Stimulated activated CD8-positive, alpha-beta memory T cell treated with anti-CD3 and anti-CD28 coated beads, Interleukin-4, amount 100 ng/mL, for 1 hour (primary cell): ENCODE measurements at places on chromosomes 16 and 17.
A peak's percentile ranks its signal among the peaks of the same experiment; 100 is the strongest.

GRCh38 chr16:27169511-27170071 is 33.7 kb upstream of the KDM8 start:
- peak; percentile 43 for DNase-seq

DNA sequence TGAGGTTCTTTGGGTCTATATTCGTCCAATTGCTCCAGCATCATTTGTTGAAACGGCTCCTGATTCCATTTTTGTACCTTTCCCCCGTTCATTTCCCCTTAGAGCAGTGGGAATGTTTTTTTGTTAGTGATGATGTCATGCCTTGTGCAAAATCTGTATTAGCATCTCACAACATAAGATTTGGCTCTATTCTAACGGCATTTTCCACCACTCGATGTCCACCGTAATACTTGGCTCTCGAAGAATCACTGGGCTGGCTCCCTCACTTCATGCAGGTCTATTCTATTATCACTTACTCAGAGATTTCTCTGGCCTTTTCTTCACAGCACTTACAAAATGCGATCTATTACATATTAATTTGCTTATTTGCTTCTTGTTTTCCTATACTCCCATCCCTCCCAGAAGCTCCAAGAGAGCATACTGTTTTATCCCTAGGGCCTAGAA is 571 bp upstream of the NME1 start:
- no peak for DNase-seq

DNA sequence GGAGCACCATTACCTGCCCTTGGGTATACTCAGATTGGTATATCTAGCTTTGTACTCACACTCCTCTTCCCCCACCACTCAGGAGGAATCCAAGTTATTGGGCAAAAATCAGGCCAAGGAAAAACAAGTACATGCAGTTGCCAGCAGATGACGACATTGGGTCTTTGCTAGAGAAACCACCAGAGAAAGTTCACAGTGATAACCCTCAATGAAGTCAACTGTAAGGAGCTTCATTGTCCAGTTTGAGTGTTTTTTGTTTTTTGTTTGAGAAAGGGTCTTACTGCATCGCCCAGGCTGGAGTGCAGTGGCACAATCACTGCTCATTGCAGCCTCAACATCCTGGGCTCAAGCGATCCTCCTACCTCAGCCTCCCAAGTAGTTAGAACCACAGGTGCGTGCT is 34.6 kb upstream of the TOX3 start:
- DNase-seq: no peak

GRCh38 chr16:3968551-3968950 is 88.0 kb upstream of the CREBBP start:
- DNase-seq: no peak

DNA sequence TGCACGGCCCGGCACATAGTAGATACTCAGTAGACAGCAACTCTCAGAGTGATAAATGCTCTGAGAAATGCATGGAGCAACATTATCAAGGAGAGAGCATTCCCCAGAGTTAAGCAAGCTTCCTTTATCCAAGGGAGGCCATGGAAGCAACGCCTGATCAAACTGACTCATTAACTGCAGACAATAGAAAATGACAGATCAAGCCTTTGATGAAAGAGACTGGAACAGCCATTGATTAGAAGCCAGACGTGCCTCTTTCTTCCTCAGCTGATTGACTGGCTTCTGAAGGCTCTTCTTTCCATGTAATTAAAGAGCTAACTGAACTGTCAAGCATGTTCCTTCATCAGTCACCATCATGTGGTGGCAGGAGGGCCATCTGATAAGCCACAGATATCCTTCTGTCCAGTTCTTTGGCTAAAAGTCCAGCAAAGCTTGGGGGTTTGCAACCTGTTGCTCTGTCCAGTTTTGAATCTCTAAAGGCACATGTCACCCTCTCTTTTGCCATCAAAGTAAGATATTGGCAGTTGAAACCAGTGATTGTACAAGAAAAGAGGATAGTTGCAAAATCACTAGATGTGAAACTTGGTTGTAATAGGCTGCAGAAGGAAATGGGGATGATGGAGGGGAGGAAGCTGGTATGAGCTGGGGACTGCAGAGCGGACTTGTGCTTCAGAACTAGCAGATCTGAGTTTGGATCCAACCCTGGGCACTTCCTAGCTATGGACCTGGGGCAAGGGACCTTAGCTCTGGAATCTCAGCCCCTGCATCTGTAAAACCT is 188.0 kb downstream of the HAPSTR1 start:
- DNase-seq: no peak

DNA sequence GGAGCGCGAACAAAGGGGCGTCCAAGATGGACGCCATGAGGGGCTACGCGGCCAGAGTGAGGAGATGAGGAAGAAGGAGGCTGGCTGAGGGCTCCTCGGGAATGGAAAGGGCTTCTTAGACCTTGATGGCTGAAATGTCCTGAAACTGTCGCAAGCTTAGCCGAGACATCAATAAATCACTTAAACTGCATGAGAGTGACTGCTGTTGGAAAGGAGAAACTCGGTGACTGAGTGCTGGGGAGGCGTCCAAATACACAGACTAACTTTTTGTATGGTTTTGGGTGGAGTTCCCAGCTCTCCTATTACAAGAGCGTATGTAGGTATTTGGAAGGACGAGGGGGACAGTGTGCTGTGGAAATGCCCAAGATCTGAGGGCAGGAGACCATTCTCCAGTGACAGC is 1.4 kb upstream of the GEMIN4 start:
- no peak for DNase-seq

GRCh38 chr16:85202631-85203461 is 90.6 kb upstream of the CIBAR2 start:
- DNase-seq: no peak

DNA sequence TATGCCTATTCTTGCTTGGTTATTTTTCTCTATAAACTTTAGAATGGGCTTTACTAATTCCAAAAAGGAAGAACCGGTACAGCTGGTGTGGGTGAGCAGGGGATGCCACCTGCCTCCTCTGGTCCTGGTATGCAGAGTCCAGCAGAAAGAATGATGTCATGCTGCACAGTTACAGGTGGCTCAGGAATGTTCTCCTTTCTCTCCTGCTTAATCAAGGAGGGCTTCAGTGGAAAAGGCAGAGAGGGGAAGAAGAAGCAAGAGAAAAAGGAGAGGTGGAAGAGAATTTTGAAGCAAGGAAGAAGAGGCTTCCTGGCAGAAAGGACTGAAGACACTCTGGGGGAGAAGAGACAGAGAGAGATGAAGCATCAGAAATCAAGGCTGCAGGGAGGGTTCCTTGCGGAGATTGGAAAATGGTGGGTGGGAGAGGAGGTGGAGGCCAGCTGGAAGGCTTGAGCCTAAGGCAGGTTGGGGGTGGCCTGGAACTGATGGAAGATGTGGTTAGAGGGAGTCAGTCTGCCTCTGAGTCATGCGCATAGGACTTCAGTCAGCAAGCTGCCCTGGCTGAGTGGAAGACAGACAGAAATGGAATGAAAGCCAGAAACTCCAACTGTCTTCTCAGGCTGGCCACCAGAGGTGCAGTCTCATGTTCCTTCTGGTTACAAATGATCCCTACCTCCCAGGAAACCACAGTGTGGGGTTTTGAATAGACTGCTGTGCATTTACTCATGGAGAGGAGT is 64.6 kb upstream of the CRHR1 start:
- no peak for DNase-seq

DNA sequence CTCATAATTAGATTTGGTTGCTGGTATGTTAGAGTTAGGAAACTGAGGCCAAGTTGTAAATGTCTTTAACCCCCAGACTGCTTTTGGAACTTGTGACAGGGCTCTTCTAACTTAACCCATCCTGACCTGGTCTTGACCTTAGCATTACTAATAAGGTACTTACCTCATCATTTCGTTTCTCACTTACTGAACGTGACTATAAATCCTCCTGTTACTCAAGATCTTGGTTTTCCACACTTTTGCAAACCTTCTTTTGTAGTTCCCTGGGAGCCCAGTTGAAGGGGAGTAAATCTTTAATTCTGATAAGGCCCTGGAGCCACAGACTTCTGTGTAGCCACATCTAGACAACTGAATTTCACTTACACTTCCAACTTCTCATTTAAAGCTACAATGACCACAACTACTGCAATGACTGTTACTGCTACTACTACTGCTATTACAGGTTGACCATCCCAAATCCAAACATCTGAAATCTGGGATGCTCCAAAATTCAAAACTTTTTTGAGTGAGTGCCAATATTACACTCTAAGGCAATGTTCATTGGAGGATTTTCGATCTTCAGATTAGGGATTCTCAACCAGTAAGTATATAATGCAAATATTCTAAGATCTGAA is 248.8 kb upstream of the TBX2 start:
- no peak for DNase-seq

GRCh38 chr16:65012357-65012756 is 109.5 kb downstream of the CDH11 start:
- DNase-seq: no peak

GRCh38 chr17:49583889-49584288 is 8.2 kb downstream of the NXPH3 start:
- no peak for DNase-seq
